ENCODE measurements at places on chromosomes 13 and 19.
A peak's percentile ranks its signal among the peaks of the same experiment; 100 is the strongest.

DNA sequence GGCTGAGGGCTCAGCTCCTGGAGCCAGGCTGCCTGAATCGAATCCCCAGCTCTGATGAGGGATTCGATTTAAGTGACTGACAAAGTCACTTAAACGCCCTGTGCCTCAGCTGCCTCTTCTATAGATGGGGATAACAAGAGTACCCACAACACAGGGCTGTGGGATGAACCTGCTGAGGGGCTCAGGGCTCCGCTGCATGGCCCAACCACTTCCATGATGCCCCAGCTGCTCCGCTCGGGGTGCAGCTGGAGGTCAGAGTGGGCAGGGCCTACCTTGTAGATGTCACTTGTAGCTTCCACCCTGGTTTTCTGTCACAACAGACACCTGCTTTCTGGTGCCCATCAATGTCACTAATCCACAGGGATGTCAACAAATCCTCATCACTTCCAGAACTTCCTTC is 39.2 kb downstream of the STK24 start:
- DNase-seq = no peak

DNA sequence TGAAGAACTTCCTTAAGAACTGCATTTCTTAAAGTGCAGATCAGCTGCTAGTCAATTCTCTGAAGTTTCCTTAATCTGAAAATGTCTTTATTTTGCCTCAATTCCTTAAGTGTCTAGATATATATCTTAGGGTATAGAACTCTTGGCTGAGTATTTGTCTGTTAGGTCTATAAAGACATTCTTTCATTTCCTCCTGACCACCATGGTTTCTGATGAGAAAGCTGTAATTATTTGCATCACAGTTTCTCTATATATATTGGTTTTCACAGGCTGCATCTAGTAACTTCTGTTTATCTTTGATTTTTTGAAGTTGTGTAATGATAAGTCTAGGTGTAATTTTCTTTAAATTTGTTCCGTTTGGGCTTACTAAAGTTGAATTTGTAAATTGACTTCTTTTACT is 15.2 kb downstream of the NDFIP2 start:
- no peak for DNase-seq

DNA sequence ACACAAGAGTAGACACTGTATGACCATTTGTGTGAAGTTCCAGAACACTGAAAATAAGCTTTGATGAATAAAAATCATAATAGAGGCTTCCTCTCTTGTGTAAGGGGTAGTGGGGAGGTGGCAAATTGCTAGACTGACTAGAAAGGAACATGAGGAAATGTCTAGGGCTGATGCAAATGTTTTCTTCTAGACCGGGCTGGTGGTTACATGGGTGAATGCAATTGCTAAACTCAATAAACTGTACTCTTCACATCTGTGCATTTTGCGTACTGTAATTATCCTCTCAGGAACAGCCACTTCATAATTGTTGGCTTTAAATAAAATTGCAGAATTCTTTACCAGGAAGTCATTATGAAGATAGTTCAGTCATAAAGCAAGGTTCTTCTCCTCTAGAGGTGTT is 5.2 kb upstream of the KBTBD7 start:
- peak; percentile 34 for DNase-seq

GRCh38 chr19:1266129-1266915 is 2.8 kb upstream of the CIRBP start:
- DNase-seq = peak; percentile 94

DNA sequence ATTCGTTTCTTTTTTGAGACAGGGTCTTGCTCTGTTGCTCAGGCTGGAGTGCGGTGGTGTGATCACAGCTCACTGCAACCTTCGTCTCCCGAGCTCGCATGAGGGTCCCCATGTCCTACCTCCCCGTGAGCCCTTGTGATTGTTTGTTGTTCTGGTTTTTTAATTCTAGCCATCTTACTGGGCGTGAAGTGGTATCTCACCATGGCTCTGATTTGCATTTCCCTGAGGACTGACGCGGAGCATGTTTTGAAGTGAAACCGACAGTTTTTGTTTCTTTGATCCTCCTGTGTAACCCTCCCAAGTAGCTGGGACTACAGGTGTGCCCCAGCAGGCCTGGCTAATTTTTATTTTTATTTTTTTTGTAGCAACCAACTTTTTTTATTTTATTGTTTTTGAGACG is 21.7 kb downstream of the GNG7 start:
- DNase-seq = peak; percentile 69

DNA sequence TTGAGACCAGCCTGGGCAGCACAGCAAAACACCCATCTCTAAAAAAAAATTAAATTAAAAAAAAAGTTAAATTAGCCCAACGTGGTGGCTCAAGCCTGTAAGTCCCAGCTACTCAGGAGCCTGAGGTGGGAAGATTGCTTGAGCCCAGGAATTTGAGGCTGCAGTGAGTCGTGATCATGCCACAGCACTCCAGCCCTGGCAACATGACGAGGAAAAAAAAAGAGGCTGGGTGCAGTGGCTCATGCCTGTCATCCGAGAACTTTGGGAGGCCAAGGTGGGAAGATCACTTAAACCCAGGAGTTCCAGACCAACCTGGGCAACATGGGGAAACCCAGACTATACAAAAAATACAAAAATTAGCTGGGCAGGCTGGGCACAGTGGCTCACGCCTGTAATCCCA is 2.2 kb upstream of the TMEM161A start:
- no peak for DNase-seq

DNA sequence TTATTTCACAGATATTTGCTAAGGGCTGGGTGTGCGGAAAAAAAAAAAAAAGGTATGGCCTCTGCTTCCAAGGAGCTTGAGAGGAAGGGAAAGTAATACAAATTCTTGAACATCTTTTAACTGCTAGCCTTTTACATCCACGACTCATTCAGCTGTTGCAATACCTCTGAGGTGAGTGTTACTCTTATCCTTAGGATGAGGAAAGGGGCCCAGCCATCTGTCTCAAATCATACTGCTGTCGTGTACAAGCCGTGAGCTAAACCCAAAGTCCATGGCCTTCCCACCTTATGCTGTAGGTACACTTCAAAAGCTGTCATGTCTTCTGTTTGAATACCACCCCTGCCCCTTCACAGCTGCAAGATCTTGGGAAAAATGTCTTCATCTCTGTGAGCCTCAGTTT is 146.8 kb downstream of the KCNRG start:
- no peak for DNase-seq

- no peak for DNase-seq
Observed at GRCh38 chr13:81142306-81142999, 801.5 kb upstream of the SPRY2 start.

DNA sequence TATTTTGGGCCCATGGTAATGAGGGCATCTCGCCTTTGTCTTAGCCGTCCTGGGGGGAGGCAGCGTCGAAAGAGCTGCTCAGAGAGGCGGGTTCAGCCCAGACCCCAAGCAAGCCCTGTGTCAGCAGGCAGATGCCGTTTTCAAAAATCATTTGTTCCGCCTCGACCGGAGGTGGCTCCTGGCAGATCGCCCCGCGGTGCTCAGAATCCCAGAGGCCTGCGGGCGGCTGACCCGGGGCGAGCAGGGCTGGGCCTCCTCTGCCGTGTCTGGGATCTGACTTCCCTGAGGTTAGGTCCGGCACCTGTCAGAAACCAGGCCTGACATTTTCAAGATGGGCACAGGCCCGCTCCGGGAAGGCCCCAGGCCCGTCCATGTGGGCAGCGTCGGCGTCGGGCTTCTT is 36.1 kb downstream of the CRTC1 start:
- no peak for DNase-seq

DNA sequence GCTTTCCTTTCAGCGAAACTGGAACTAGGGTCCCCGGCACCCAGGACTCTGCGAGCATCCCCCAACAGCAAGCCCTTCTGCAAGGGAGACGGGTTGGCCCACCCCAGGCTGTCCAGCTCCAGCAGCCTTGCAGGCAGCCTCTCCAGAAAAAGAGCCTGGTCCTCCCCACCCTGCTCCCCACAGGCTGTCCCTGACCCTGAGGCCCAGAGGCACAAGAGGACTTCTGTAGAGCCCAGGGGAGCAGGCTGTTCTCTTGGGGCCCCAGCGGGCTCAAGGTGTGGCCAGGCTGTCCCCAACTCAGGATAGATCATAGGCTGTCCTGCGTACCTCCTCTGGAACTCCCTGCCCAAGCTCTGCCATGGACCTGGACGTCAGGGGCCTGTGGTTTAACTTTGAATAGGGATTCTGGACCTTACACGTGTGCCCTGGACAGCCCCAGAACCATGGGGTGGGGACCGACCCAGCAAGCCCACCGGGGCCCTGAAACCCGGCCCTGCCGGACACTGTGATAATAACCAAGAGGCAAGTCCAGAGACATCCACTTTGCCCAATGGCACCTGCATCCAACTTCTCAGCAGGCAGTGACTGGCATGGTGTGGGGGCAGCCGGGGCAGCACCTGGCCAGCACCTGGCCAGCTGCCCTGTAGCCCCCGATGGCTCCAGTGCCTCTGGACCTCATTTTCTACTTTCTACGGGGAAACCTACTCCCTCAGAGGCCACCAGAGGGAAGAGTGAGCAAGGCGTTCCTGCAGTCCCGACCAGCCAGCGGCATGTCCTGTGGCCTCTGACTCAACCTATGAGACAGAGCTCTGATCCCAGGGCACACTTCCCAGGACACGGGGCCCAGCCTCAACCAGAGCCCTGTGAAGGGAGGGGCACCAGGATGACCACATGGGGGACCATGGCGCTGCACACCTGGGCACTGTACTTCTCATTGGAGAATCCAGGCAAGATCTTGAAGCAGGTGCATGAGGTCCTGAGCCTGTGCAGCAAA is 50.9 kb upstream of the TPM4 start:
- no peak for DNase-seq

DNA sequence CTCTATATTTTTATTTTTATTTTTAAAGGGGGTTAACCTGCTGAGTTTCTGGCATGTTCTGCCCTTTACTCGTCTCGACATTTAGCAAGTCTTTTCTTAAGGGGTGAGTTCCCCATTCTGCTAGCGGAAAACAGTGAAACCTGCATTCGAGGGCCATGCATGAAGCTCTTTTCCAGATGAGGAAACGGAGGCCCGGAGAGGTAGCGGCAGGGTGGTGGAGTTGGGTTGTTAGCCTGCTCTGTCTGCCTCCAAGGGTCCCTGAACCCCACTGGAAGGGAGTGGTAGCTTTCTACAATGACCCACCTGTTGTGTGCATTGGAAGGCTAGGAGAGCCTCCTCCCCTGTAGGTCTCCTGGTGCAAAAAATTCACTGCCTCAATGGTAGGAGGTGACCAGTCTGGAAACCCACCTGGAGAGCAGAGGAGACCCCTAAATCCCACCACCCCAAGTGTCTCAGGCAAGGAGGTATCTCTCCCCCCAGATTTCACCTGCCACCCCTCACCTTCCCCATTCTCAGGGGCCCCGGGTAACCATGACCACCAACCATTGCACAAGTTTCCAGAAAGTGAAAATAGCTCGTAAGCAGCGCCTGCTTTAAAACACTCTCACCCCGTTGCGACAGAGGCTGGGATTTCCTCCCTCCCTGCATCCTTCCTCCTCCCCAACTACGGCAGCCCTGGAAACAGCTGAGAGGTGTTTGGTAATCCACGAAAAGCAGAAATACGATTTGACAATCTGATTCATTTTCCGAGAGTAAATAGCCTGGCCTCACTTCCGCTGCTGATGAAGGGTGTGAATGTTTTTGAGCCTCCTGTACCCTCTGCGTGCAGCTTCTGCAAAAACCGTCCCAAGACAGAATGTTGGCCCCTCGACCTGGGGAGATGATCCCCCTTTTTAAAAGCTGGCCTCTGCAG is 3.5 kb downstream of the KLF2 start:
- peak; percentile 55 for DNase-seq

DNA sequence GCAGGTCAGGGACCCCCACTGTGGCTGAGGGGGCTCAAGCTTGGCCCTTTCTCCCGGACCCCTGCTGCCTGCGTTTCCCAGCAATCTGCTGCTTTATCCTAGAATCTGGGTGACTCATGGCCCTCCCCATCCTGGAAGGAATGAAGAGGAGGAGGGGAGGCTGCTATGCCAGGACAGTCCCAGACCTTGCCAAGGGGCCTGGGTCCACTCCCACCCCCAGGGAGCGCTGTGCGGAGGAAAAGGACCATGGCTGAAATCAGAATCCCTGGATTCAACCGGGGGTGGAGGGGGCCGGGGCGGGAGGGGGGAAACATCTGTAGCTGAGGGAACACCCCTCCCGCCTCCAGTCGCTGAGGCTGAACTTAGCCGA is 20.5 kb downstream of the ZNF114 start:
- DNase-seq = no peak

All from GM13977 (cell line).